ENCODE measurements at places on chromosomes 3 and 15. TPM values are rescaled to one million over a fixed set of nuclear protein-coding genes. Genes with fewer than 3 reads are reported as not detected.

DNA sequence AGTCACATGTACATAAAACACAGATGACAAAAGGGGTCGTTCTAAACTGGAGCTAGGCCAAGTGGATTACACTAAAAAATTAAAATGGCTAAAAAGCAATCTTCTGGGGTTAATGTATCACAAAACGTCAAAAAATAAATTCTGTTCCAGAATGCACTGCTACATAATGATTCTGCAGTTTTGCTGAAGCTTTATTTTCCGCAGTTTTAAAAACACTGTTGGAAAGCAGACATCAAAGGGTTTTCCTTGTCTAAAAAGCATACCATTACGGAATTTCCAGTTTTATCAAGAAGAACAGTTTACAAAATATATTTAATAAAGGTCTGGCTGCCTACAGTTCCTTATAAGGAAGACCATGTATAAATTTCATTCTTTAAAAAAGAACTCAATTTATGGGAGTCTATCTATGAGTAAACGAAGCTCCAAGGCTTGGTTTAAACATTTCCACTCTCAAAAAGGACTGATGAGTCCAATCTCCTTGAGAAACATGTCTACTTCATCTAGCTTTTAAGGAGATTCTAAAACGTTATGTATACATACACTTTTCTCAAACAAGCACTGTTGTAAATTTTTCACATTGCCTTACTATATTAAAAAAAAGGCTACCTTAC is 1.3 kb downstream of the DMXL2 start:
- H3K4me3 ChIP-seq, result peak overlapping the region; percentile 89
- peaks cover 7% of the 10 kb centered on the region for H3K27me3 ChIP-seq
- no peaks in the 10 kb centered on the region for H3K36me3 ChIP-seq

COPG1 gene
- 145 TPM for total RNA-seq

GRCh38 chr3:174101244-174101643 is 703.7 kb downstream of the NLGN1 start:
- H3K4me1 ChIP-seq, result peaks cover 3% of the 10 kb centered on the region
- H3K36me3 ChIP-seq, result no peaks in the 10 kb centered on the region
- no peak overlapping the region for H3K4me3 ChIP-seq
- H3K27me3 ChIP-seq, result no peaks in the 10 kb centered on the region
- H3K27ac ChIP-seq, result no peak overlapping the region

DNA sequence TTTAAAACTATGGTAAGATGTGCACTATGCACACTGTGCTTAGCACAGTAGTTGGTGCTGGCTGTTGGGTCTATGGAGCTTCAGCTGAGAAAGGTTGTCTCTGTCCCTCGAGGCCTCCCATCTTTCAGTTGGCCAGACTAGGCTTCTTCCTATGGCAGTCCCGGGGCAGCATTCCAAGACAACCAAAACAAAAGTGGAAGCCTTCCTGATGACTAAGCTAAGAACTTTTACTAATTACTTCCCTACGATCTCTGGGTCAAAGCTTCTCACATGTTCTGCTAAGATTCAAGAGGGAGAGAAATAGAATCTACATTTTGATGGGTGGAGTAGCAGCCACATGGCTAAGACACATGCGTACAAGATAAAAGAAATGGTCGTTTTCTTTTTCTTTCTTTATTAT is 342.8 kb downstream of the TUSC7 start:
- H3K4me1 ChIP-seq, result peaks cover 14% of the 10 kb centered on the region
- no peak for DNase-seq
- no peak overlapping the region for H3K4me3 ChIP-seq
- H3K27ac ChIP-seq, result no peak overlapping the region
- H3K36me3 ChIP-seq, result no peaks in the 10 kb centered on the region

MFGE8 gene
- total RNA-seq, result 309 TPM

DNA sequence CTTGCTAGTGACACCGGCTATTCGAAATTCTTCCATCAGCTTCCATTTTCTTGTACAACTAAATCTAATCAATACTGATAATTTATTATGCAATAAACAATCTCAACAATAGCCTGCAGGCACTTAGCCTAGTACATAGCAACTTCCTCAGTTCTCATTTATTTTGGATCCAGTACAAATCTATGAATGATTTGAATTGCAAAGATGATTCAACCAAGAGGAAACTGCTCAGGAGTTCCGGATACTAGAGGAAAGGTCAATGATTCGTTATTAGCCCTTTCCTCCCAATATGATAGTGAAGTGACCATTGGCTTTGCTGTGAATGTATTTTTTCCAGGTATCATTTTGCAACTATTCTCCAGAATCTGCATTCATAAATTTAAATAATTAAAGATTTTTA is 827.0 kb downstream of the CADM2 start:
- no peak overlapping the region for H3K27ac ChIP-seq
- no peak for DNase-seq
- H3K27me3 ChIP-seq, result no peaks in the 10 kb centered on the region
- H3K36me3 ChIP-seq, result no peaks in the 10 kb centered on the region

DNA sequence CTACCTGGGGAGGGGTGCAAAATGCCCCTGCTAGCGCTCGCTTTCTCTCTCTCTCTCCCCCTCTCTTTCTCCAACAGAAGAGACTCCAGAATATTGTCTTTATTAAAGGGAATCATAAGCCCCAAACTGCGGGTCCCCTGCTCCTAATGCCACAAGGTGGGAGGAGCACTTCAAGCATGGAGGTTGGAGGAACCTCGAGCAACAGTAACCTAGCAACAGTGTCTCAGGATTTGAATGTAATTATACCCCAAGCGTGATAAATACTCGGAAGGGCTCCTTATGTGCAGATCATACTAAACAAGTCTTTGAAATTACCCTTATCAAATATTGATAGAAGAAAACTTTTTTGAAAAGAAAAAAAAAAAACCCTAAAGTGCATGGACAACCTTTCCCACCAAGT is 582.2 kb upstream of the PPP2R3A start:
- H3K4me3 ChIP-seq, result no peak overlapping the region
- peaks cover 3% of the 10 kb centered on the region for H3K4me1 ChIP-seq
- H3K27ac ChIP-seq, result peak overlapping the region; percentile 8
- H3K27me3 ChIP-seq, result no peaks in the 10 kb centered on the region

MUSTN1 gene
- total RNA-seq, result not detected

DNA sequence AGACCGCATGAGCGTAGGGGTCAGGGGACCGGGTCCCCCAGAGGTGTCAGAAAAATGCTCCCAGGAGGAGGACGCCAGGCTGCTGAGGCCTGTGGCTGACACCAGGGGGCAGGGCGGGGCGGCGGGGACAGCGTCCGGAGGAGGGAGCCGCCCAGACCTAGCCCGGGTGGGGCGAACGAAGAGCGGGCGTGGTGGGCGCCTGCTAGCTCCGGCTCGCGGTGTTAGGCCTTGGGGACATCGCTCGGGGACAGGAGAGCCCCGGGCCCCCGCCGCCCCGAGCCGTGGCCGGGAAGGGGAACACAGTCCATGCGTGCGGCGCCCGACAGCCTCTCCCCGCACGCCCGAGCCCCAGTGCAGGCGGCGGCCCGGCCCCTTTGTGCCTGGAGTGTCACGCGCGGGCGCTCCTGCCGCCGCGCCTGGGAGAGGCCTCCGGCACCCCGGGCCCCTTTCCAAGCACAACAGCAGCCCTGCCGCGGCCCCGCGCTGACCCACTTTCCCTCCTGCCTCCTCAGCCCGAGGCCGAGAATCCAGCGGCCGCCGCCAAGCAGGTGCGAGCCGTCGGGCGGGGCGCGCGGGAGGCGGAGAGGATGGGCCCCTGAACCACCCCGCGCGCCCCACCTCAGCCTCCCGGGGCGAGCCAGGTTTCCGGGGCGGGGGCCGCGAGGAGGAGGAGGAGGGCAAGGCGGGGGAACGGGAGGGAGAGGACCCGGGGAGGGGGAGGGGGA is 111.0 kb upstream of the KLF13 start:
- H3K27me3 ChIP-seq, result peaks cover 14% of the 10 kb centered on the region
- H3K4me1 ChIP-seq, result peaks cover 3% of the 10 kb centered on the region
- no peak overlapping the region for H3K27ac ChIP-seq
- peak; percentile 76 for DNase-seq
- H3K4me3 ChIP-seq, result peak overlapping the region; percentile 55

- H3K27ac ChIP-seq, result peak overlapping the region; percentile 1
- no peaks in the 10 kb centered on the region for H3K27me3 ChIP-seq
- peaks cover 6% of the 10 kb centered on the region for H3K4me1 ChIP-seq
- no peak for DNase-seq
- no peak overlapping the region for H3K4me3 ChIP-seq
Measured at GRCh38 chr3:52091586-52092270, 35.4 kb upstream of the DUSP7 start.

DNA sequence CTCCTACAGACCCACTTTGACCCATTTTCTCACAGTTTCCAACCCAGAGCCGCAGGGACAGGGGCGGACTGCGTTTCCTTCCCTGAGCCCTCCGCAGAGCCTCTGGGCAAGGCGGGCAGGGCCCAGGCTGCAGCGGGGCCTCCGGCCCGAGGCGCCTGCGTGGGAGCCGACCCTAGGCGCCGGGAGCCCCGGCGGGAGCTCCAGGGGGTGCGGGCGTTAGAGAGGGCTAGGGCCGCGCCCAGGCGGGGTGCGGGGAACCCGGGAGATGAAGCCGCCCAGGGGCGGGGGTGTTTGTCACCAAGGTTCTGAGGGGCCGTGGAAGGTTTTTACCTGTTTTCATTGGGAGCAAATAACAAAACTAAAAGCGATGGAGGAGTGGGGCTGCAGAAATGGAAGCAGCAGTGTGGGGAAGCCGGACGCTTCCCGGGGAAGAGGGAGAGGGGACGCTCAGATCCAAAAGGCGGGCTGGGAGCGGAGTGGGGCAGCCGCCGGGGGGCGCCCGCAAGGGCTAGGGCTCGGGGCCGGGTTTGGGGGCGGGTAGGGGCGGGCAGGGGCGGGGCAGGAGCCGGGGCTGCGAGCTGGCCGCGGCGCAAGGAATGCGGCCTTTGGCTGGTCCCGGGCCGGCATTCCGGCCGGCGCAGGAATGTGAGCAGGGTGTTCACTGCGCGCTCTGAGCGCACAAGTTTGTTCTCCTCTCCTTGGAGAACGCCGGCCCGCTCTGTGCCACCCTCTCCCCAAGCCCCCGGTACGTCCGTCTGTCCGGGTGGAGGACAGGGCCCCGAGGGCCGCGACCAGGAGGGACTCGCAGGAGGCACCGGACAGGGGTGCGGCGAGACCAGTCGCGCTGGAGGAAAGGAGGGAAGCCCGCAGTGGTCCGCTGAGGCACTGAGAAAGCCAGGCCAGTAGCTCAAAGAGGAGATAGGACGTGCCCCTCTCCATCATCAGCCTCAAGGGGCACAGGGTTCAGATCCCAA is 61.1 kb downstream of the AMOTL2 start:
- no peaks in the 10 kb centered on the region for H3K36me3 ChIP-seq
- peak; percentile 65 for DNase-seq
- H3K27me3 ChIP-seq, result peaks cover 9% of the 10 kb centered on the region
- H3K4me3 ChIP-seq, result peak overlapping the region; percentile 55

MGA gene
- total RNA-seq, result 64.0 TPM

SHC4 gene
- total RNA-seq, result 0.36 TPM

- no peak for DNase-seq
- peak overlapping the region; percentile 92 for H3K27ac ChIP-seq
- H3K27me3 ChIP-seq, result no peaks in the 10 kb centered on the region
- peaks cover 19% of the 10 kb centered on the region for H3K4me1 ChIP-seq
- H3K36me3 ChIP-seq, result peaks cover 12% of the 10 kb centered on the region
Measured at GRCh38 chr3:184315543-184315867, 1.1 kb downstream of the EIF4G1 start.

AAGAB gene
- 60.5 TPM for total RNA-seq

FBXW12 gene
- total RNA-seq, result 0.20 TPM

CX3CR1 gene
- total RNA-seq, result not detected

DNA sequence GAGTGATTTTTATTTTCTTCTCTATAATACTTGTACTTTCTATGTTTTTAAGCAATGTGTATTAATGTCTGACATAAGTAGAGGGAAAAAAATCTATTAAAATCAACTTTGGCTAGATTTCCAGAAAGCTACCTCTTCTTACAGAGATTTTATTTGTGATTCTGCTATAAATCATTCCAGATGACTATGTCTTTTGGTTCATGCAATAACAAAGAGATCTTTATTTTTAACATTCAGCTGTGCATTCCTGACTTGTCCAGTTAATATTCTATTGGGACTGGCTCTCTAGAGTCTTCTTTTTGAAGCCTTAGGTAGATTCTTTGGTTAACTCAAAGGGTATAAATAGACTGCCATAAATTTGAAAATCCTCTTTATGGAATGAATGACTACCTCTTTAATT is 74.3 kb upstream of the ARPP21 start:
- no peaks in the 10 kb centered on the region for H3K4me1 ChIP-seq
- H3K36me3 ChIP-seq, result no peaks in the 10 kb centered on the region
- DNase-seq, result no peak
- no peak overlapping the region for H3K4me3 ChIP-seq

IMPG2 gene
- total RNA-seq, result 0.82 TPM

GRCh38 chr15:44836094-44836493 is 99.8 kb downstream of the TRIM69 start:
- no peak overlapping the region for H3K27ac ChIP-seq
- no peak for DNase-seq
- H3K4me1 ChIP-seq, result peaks cover 7% of the 10 kb centered on the region
- no peaks in the 10 kb centered on the region for H3K27me3 ChIP-seq
- no peaks in the 10 kb centered on the region for H3K36me3 ChIP-seq

DNA sequence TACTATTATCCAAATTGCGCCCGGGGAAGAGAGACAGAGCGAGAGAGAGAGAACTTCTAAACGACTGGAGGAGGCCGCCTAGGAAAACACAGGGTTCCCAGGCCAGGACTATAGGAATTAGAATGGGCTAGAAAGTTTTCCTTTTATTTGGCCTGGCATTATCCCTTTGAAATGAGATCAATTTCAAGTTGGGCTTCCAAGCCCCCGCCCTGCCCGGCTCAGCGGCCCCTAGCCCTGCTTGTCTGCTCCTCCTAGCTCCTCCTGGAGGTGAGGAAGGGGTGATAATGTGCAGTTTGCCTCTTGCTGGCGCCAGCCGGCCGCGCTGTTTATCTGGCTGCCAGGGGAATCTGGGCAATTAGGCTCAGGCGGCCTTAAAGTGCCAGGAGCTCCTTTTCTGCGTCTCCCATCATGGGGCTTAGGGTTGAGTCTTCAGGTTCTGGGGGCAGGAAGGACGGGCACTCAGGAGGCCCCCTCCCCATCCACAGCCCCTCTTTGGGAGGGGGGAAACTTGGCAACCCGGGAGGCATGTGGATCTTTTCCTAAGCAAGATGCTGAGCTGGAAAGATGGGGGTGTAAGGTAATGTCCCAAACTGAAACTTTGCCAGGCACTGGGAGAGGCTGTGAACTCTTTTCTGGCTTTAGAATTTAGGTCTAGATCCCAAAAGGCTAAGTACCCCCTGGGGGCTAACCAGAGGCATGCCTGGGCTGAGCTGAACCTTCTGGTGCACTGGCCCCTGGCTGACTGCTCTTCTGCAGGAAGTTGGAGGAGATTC is 5.5 kb downstream of the SMAD6 start:
- no peaks in the 10 kb centered on the region for H3K27me3 ChIP-seq
- peak overlapping the region; percentile 93 for H3K4me3 ChIP-seq
- H3K4me1 ChIP-seq, result peaks cover 49% of the 10 kb centered on the region
- DNase-seq, result peak; percentile 35
- H3K36me3 ChIP-seq, result peaks cover 12% of the 10 kb centered on the region

C3orf85 gene
- not detected for total RNA-seq

DNA sequence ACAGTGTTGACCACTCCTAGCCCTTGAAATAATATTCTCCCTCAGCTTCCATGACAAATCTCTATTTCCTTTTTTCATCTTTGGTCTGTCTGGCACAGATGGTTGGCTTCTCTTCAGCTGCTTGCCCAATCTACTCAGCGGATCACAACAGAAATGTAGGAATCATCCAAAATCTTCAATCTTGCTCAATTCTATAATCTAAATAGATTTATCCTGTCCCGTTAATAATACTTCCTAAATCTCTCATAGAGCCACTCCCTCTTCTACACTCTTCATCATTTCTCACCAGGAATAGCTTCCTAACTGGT is 3.8 kb downstream of the PEAK1 start:
- no peak overlapping the region for H3K4me3 ChIP-seq
- no peaks in the 10 kb centered on the region for H3K27me3 ChIP-seq
- H3K4me1 ChIP-seq, result peaks cover 15% of the 10 kb centered on the region
- no peak overlapping the region for H3K27ac ChIP-seq
- no peaks in the 10 kb centered on the region for H3K36me3 ChIP-seq

SST gene
- total RNA-seq, result 52.5 TPM
